ENCODE measurements at places on chromosomes 6 and 20. TPM values are rescaled to one million over a fixed set of nuclear protein-coding genes. Genes with fewer than 3 reads are reported as not detected.

FOXC1 gene
- total RNA-seq, result 0.59 TPM

EYA4 gene
- total RNA-seq, result under 0.01 TPM

SLC32A1 gene
- not detected for total RNA-seq

PDE7B gene
- total RNA-seq, result 5.5 TPM

SFTA2 gene
- total RNA-seq, result not detected

SPINT3 gene
- not detected for total RNA-seq

FAM184A gene
- total RNA-seq, result 0.08 TPM

COL9A1 gene
- not detected for total RNA-seq

HINT3 gene
- 9.1 TPM for total RNA-seq
